ENCODE measurements at places on chromosomes 1 and 21.

GRCh38 chr1:22048351-22049192, 3.9 kb upstream of the CDC42 start:
- DNase-seq: no peak

- no peak for DNase-seq
These were observed 127.6 kb upstream of the CTTNBP2NL start for GRCh38 chr1:112268408-112268807.

DNA sequence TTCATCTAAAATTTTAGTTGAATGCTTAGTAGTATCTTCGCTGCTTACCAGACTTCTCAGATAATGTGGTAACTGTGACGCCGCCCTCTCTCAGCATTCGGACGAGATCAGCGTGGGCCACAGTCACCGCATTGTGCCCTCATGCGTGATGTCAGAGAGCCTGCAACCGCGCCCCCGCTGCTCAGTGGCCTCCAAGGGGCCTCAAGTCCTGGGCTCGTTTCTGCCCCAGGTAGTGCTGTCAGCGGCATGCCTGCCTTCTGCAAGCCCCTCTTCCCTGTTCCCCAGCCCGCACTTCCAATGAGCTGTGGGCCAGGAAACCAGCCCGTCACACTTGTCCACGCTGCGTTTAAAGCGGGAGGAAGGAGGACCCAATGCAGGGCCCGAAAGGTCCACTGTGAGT, 61.6 kb upstream of the TRAPPC10 start:
- DNase-seq: no peak

GRCh38 chr1:109508001-109508872, 1.3 kb downstream of the AMIGO1 start:
- no peak for DNase-seq

GRCh38 chr21:29307718-29308455, 9.2 kb downstream of the BACH1 start:
- DNase-seq: no peak

DNA sequence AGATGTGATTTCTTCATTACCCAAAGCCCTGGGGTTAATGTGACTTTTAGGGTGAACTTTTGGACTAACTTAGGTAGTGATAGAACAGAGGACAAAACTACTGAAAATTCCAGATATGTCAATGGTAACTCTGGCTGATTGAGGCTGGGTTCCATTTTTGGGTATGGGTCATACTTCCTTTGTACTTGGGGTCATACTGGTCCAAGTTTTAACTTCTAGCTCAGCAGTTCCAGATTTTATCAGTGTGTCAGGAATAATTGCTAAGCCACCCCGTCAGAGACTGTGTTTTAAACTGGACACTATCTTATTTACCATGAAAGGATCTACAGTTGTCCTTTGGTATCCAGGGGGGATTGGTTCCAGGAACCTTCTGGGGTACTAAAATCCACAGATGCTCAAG, 4.0 kb downstream of the SMAP2 start:
- DNase-seq: no peak

DNA sequence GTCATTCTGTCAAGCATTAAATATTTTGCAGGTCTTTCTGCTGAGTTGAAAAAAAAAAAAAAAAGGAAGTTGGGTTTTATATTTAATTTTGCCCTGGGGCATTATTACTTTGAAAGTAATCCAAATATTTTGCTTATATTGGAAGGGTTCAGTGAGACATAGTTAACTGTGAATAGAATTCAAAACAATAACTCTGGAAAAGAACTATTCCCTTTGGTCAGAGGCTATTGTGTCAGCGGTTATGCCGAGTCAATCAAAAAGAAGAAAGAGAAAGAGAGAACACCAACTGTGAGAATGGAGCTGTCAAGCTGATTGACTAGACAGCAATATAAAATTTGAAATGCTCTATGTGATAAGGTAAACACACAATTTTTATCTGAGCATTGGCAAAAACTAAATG, 761.7 kb downstream of the ADGRL2 start:
- DNase-seq: no peak

DNA sequence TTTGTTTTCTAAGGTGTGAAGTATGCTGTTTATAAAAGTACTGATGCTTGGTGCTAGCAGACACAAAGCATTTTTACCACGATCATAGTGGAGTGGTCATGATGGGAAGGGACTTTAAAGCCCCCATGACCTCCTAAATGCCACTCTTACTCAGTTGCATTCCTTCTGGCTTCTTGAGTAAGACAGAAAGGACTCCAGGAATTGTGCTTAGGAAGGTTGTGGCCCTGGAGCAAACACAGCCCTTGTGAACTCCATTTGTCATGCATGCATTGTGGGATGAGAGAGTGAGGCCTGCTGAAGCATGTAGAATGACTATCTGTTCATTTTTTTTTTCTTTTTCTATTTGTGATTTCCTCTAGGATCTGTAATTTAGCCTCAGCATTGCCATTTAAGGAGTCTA, 34.2 kb downstream of the AK5 start:
- DNase-seq: no peak

DNA sequence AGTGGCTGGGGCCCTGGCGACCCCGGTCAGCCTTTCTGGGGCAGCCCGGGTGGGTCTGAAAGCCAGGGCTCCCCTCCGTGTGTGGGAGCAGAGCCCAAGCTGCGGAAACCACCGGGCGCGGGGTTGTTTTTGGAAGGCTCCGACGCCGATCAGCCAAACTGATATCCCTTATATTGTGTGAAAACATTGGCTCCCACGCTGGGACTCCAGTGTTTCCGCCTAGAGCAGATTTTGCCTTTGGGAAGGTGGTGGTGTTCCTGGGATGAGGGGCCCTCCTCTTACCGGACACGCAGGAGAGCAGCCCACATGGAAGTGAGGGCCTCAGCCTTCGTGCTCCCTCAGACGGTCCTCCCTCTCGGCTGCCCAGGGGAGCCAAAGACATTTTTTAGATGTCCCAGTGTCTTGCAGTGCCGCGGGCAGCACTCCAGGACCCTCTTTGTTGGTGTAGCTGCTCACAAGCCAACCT, 54.3 kb downstream of the NGF start:
- no peak for DNase-seq

GRCh38 chr1:158146165-158146564, 34.5 kb upstream of the CD1D start:
- no peak for DNase-seq

GRCh38 chr1:186244825-186245224, 130.2 kb downstream of the TPR start:
- peak; percentile 5 for DNase-seq

GRCh38 chr1:15963363-15963967, 12.4 kb downstream of the ZBTB17 start:
- DNase-seq: no peak

DNA sequence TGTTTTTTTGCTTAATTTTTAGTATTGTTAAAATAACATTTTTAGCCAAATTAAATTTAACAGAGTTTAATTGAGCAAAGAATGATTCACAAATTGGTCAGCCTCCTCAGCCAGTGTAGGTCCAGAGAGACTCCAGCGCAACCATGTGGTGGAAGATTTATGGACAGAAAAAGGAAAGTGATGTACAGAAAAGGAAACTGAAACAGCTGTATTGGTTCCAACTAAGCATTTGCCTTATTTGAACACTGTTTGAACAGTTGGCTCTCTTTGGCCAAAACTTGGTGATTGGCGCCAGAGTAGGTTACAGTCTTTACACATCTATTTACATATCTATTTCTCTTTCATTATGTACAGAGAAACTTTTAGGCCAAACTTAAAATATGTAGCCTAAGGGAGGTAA, 19.4 kb downstream of the RPS6KC1 start:
- no peak for DNase-seq

DNA sequence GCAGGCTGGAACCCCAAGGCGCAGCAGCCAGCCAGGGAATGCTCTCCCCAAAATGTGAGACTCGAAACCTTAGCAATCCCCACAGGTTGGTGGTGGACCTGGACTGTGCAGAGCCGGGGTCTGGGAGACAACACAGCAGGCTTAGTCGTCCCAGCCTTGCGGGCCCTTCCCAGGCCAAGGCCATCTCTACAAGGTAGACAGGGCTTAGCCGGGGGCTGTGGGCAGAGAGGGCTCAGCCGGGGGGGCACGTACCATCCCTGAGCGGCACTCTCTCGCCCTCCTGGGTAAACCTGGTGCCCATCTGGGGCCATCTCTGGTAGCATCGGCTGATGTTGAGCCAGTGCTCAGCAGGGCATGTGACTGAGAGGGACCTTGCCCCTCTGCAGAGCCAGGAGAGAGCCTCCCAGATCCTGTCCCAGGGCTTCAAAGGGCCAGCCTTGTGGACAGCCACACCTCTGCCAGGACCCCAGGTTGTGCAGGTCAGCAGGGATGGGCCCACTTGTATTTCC, 2.2 kb upstream of the ACTRT2 start:
- no peak for DNase-seq

DNA sequence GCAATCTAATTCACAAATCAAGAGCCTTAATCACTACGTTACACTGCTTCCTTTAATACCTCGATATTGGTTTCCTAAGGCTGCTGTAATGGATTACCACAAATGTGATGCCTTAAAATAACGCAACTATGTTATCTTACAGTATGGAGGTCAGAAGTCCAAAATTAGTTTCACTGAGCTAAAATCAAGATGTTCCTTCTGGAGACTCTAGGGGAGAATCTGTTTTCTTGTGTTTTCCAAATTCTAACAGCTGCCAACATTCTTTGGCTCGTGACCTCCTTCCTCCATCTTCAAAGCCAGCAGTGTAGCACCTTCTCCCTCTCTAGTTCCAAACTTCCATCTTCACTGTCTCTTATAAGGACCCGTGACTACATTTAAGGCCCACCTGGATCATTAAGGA, 335.0 kb upstream of the NFIA start:
- no peak for DNase-seq

DNA sequence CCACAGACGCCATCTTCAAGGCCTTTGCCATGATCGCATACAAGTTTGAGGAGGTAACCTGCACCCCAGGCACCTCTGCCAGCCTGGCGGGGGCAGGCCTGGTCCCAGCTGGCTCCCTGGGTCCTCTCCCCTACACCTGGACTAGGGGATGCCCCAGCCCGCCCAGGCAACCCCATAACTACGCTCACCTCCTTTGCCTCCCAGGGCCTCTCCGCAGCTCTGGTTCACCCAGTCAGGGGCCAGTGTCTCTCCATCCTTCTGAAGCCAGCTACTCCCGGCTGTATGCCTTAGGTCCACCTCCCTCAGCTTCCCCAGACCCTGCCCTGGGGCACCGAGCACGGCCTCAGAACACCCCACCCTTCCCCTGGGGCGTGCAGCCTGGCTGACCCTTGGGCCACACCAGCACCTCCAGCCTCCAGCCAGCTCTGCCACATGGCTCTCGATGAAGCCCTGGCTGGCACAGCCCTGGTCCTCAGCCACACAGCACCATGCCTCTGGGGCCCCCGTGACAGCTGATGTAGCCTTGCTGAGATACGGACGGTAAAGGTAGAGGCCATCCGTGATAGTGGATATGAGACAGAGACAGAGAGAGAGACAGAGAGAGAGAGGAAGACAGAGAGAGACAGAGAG, 80.4 kb upstream of the COL6A1 start:
- no peak for DNase-seq

DNA sequence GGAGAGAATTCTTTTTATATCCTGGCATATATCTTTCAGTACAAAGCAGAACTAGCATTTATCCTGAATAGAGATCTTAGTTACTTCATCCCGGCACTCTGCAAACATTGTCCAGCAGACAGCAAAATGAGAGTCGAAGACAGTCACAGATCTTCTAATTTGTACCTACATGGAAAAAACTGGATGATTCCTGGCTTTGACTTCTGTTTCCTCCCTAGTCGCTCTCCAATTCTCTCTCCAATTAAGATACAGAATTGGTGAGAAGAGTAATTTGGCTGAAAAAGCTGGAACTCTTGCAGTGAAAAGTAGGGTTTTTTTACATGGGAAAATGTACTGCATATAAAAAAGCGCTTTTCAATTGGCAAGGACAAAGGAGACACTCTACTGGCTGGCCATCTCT, 151.1 kb upstream of the C8B start:
- no peak for DNase-seq

- DNase-seq: no peak
These were observed 7.4 kb downstream of the EFNA4 start for GRCh38 chr1:155070721-155071569.

DNA sequence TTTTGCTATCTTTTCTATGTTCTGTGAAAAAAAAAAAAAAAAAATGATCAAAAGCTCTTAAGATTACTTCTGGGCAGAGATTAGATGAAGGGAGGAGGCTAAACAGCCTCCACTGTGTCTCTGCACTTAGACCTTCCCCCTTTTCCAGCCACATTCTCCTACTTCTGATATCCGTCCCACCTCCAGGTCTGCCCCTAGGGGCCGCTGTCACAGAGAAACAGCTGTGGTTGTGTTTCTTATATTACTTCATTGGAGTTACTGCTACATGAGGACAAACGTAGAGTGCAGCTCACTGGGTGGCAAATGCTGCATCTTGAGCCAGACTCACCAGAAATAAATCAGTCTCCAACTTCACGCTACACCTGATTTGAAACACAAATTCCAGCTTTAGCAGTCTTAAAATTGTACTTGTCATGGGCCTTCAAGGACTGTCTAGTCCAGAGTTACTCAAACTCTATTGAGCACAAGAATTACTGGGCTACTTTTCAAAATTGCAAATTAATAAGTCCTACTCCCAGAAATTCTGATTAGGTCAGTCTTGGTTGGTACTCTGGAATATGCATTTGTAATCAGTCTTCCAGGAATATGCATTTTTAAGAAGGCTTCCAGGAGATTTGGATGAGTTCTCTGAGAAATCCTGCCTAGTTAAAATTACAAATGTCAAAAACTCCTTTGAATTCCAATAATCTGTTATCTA, 125.2 kb upstream of the PTBP2 start:
- peak; percentile 77 for DNase-seq
